CD4-positive, alpha-beta T cell treated with Interleukin-2 at 100 ng/mL for 4 hours (primary cell): ENCODE measurements at places on chromosomes 4 and X.

GRCh38 chr4:176150356-176150682 lies 45.1 kb downstream of the SPATA4 start:
- DNase-seq: no peak

DNA sequence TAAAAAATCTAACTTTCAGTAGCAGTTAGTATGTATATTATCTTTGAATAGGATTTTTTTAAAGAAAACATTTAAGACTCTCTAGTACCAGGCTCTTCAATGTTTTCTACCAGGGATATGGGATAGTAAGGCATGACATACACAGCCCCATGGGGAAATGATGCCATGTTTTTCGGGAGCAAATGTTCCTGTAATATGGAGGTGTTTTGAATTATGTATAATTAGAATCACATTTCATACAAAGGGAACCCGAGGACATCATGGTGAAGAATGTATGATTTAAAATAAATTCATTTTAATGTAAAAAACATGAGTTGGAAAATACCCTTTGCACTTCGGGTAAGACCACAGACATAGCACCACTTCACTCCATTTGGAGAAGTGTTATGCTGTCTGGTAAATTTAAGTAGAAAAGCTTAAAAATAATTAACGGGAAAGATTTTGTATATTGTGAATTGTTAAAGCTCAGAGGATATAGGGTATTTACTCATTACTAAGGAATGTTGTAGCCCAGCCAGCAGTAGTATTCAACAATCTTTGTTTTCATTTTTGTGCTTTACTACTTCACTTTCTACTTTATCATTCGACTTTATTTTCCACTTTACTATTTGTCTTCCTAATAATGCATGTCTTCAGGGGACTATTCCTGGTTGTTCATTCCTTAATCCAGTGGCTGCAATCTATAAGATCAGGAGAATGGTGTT lies 2050.7 kb downstream of the ARAP2 start:
- no peak for DNase-seq

DNA sequence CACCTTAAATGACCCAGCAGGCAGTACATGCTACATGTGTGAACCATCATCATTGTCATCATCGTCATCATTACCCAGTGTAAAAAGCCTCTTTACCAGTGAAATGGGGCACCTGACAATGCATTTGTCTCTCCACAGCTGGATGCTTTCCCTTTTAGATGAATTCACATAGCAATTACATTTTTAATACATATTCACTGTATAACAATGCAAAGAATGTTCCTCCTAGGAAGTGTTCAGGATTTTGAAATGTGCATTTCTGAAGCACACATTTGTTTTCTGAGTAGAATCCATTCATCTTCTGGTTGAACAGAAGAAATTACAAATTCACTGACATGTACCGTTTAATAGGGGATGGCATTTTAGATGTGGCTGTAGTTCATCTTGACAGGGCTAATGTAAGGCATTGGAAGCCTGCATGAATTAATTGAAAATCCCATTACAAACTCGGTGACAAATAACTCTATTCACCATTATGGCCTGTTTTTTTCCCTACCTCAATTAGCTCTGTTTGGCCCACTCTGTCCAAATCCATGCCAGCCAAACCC lies 111.1 kb downstream of the SH3RF1 start:
- no peak for DNase-seq

GRCh38 chr4:176792326-176793059 lies at the start of gene VEGFC:
TSS of gene VEGFC (minus strand) at chr4:176792922. CDS start at chr4:176792311, 611 bp downstream.
- DNase-seq: no peak

- no peak for DNase-seq
Observed at GRCh38 chr4:100894339-100894870, 376.6 kb upstream of the EMCN start.

DNA sequence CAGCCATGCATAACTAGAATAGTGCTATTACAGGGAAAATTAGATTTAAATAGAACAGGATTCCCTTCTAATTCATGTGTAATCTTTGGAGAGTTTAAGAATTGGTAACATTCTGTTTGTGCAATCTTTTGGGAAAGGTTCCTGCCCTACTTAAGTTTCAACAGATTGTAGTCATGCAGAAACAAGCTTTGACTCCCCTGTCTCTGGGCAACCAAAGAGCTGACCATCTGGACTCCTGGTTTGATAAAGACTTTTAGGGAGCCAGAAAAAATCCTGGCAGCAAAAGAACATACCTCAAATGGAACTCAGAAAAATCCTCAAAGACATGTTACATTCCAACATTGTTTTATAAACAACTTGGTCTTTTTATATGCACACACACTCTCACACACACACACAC lies 191.1 kb upstream of the NEIL3 start:
- no peak for DNase-seq

DNA sequence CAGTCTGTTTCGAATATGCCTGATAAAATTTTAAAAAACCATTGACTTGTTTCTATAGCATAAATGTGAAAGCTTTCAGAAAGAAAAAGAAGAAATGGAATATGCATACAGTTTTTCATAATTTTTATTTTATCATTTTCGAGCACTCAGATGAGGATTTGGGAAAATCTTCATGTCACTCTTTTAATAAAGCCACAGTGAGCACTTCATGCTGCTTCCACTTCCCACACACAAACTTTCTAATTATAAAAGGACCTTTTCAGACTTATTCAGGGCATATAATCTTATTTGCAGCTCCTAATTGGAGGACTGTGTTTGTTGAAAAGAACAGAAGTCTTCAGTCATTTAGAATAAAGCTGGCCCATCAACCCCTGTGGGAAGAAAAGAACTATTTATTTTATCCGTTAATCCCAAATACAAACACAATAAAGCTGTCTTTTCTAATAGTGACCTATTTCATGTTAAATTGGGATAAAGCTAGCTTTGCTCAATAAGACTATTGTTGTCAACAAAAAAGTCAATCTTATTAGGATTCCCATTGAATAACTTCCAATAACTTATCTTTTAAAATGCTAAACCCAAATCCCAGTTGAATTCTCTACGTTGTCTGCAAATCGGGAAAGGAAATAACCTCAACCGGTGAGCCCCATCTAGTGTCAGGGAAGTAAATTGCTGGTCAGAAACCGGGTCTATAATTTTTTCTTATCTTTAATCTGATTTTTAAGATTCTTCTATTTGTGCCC lies 211.5 kb downstream of the PDGFRA start:
- no peak for DNase-seq

- DNase-seq: no peak
Observed at GRCh38 chr4:1517592-1518411, 111.6 kb upstream of the NKX1-1 start.

DNA sequence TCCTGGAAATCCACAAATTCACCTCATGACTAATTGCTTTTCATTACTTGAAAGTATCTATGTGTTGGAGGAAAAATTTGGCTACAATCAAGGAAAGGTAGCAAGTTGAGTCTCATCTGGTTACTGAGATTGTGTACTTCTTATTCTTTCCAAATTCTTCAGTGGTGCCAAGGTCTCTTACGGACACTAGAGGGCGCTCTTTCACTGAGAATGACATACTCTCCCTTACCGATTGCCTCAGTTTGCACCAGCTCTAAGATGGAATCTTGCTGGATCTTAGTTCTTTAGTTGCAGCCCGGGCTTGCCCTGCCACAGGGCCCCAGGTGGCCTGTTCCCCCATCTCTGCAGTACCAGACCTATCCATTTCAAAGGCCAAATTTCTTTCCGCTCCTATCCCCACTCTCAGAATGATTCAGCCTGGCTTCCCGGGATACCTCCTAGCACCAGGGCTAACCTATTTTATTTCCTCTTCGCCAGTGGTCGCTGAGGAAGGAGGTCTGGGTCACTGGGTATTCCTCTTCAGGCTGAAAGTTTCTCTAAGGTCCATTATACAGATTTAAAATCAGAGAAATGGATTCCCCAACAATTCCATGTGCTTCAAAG lies 24.6 kb upstream of the GPR50 start:
- peak; percentile 44 for DNase-seq
